ENCODE measurements at places on chromosomes 2 and 18. TPM values are rescaled to one million over a fixed set of nuclear protein-coding genes. Genes with fewer than 3 reads are reported as not detected.

- no peak for DNase-seq
- peak overlapping the region; percentile 29 for H3K4me3 ChIP-seq
- H3K4me1 ChIP-seq: peaks cover 31% of the 10 kb centered on the region
- no peak overlapping the region for H3K27ac ChIP-seq
These were observed 2.2 kb upstream of the SP5 start for GRCh38 chr2:170712653-170713542.

DNA sequence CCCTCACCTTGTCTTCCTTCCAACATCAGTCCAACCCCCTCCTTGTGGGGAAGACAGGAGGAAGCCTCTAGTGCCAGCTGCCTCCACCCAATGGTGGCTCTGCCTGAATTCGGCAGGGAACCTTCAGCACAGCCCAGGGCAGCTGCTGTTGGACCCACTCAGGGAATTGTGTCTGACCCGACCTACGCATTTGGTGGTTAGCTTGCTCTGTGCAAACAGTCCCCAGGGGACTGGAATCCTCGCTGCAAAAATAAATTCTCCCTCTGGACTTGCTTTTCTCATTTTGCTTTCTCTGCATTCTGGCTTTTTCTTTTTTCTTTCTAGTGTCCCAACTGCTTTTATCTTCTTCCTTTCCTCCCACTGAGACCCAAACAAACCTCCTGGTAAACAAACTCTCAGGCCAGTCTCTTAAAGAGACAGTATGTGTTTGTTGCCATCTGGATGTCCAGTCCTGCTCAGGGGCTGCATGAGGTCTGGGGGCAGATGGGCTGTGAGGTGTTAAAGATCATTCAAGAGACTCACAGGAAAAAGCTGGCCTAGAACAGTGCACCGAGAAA is 137.7 kb upstream of the HAAO start:
- no peak overlapping the region for H3K27ac ChIP-seq
- peaks cover 2% of the 10 kb centered on the region for H3K27me3 ChIP-seq
- no peaks in the 10 kb centered on the region for H3K36me3 ChIP-seq
- H3K4me1 ChIP-seq: peaks cover 2% of the 10 kb centered on the region
- no peak overlapping the region for H3K4me3 ChIP-seq
- no peak for DNase-seq

DNA sequence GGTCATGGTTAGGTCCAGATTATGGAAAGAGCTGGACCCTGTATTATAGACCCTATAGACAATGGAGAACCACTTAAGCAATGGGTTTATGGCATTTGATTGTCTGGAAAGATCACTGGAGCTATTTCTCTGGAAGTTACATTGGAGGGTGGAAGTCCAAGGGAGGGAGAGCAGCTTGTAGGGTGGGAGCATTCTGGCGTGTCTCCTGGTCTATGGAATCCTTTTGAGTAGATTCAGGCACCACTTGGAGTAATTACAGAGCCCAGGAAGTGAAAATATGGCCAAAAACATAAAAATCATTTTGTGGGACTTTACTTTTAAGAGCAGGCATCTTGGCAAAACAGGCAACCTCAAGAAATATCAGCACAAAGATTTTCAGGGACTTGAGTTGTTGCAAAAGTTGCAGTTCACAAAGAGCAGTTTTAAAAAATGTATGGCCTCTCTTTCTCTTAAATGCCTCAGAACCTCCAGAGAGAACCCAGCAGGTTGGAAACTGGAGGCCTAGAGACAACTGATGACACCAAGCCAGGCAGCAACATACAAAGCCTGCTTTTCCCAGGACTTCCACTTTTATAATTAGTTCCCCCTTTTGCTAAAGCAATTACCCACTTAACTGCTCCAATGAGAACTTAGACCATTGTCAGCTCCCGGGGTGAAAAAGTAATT is 331.0 kb downstream of the MYCN start:
- no peak overlapping the region for H3K4me3 ChIP-seq
- DNase-seq: no peak
- H3K27ac ChIP-seq: no peak overlapping the region
- no peaks in the 10 kb centered on the region for H3K36me3 ChIP-seq
- H3K4me1 ChIP-seq: no peaks in the 10 kb centered on the region
- no peaks in the 10 kb centered on the region for H3K27me3 ChIP-seq

GRCh38 chr18:62420513-62421209 is 95.6 kb downstream of the TNFRSF11A start:
- peak; percentile 82 for DNase-seq
- peaks cover 13% of the 10 kb centered on the region for H3K36me3 ChIP-seq
- H3K4me1 ChIP-seq: peaks cover 60% of the 10 kb centered on the region
- no peaks in the 10 kb centered on the region for H3K27me3 ChIP-seq
- peak overlapping the region; percentile 94 for H3K27ac ChIP-seq

The IMP4 gene
- total RNA-seq: 75.2 TPM

- H3K27ac ChIP-seq: no peak overlapping the region
- no peaks in the 10 kb centered on the region for H3K27me3 ChIP-seq
- no peaks in the 10 kb centered on the region for H3K36me3 ChIP-seq
- H3K4me1 ChIP-seq: no peaks in the 10 kb centered on the region
- H3K4me3 ChIP-seq: no peak overlapping the region
- no peak for DNase-seq
These were observed 126.1 kb downstream of the HNMT start for GRCh38 chr2:138090330-138090729.

The ADRA2B gene
- total RNA-seq: 0.06 TPM

The CABYR gene
- total RNA-seq: 1.3 TPM

- no peak for DNase-seq
- H3K27me3 ChIP-seq: peaks cover 2% of the 10 kb centered on the region
- H3K27ac ChIP-seq: no peak overlapping the region
- H3K4me1 ChIP-seq: no peaks in the 10 kb centered on the region
These were observed 95.7 kb downstream of the EDAR start for GRCh38 chr2:108893277-108893676.

- no peak for DNase-seq
- peaks cover 5% of the 10 kb centered on the region for H3K4me1 ChIP-seq
- H3K27ac ChIP-seq: no peak overlapping the region
- peaks cover 5% of the 10 kb centered on the region for H3K27me3 ChIP-seq
These were observed 86.5 kb downstream of the PTGR3 start for GRCh38 chr18:75122334-75122958.

The INHBB gene
- not detected for total RNA-seq

GRCh38 chr2:94923196-94923595 is 52.0 kb downstream of the TEKT4 start:
- no peak overlapping the region for H3K4me3 ChIP-seq
- no peaks in the 10 kb centered on the region for H3K4me1 ChIP-seq
- peaks cover 3% of the 10 kb centered on the region for H3K27me3 ChIP-seq
- H3K36me3 ChIP-seq: no peaks in the 10 kb centered on the region
- no peak overlapping the region for H3K27ac ChIP-seq
- DNase-seq: no peak

The SLC4A3 gene
- total RNA-seq: not detected

GRCh38 chr2:79876430-79876829 is 363.6 kb downstream of the CTNNA2 start:
- no peak for DNase-seq
- no peak overlapping the region for H3K4me3 ChIP-seq
- H3K36me3 ChIP-seq: no peaks in the 10 kb centered on the region
- H3K27me3 ChIP-seq: no peaks in the 10 kb centered on the region
- H3K4me1 ChIP-seq: no peaks in the 10 kb centered on the region

The ASAP2 gene
- 0.17 TPM for total RNA-seq

DNA sequence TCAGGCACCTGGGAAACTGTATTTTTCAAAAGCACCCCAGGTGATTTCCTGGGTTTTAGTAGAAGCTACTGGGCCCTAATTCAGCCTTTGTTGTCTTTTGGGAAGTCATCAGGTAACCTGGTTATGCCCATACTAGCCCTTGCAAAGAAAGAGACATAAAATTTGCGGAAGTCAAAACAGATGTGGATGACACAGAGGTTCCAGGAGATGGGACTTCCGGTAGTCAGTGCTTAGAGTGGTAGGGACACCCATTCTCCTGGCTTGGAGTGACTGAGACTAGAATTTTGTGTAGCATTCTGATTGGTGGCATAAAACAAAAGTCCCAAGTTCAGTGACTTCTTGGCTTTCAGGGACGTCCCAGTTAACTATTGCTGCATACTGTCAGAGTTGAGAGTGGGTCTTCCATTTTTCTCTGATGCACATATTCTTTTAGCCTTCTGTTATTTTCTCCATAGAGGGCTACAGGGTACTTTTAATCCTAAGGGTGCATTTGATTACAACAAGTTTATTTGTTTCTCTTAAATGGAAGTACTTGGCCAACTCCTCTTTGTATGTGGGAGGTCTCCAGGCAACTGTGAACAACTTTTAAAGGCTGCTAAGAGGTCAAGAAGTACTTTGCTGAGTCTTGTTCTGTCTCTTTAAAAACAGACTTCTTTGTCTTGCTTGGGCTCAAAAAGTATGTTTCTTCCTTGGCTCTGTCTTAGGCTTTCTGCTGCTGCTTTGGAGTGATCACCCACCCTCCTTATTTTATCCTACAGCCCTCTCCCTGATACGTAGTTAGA is 8.8 kb downstream of the NAB1 start:
- no peaks in the 10 kb centered on the region for H3K27me3 ChIP-seq
- peaks cover 16% of the 10 kb centered on the region for H3K4me1 ChIP-seq
- no peak overlapping the region for H3K27ac ChIP-seq
- DNase-seq: no peak
- no peak overlapping the region for H3K4me3 ChIP-seq

DNA sequence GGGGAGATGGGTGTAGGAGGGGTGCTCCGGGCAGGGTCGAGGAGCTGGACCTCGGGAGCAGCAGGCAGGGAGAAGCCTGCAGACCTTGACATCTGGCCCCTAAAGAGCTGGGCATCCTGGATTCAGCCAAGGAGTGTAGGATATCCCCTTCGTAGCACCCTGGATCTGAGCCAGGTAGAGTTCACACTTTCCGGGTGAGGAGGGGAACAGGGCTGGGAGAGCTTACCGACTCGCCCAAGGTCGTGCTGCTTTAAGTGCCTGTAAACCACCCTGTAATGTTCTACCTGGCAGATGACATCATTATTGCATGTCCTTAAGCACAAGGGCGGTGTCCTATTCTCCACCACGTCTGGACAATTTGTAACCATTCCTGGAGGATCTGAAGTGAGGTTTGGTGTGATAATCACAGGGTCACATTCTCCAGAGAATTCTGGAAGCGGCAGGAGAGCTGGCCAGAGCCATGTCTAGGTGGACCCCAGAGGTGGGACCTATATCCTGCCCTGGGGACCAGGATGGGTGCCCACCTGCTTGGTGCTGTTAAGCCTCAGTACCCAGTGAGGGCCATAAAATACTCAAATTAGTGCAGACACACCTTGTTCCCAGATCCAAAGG is 14.6 kb downstream of the ITM2C start:
- DNase-seq: no peak
- H3K27ac ChIP-seq: no peak overlapping the region
- H3K4me3 ChIP-seq: no peak overlapping the region
- no peaks in the 10 kb centered on the region for H3K36me3 ChIP-seq
- H3K4me1 ChIP-seq: peaks cover 26% of the 10 kb centered on the region
- H3K27me3 ChIP-seq: no peaks in the 10 kb centered on the region

- H3K27ac ChIP-seq: no peak overlapping the region
- H3K27me3 ChIP-seq: no peaks in the 10 kb centered on the region
- no peak overlapping the region for H3K4me3 ChIP-seq
- no peak for DNase-seq
- no peaks in the 10 kb centered on the region for H3K36me3 ChIP-seq
These were observed 5.8 kb upstream of the PROM2 start for GRCh38 chr2:95268211-95269035.

The BABAM2 gene
- total RNA-seq: 41.9 TPM

GRCh38 chr18:60383893-60384292 is 11.3 kb upstream of the MC4R start:
- no peaks in the 10 kb centered on the region for H3K36me3 ChIP-seq
- no peaks in the 10 kb centered on the region for H3K27me3 ChIP-seq
- H3K4me3 ChIP-seq: no peak overlapping the region
- H3K4me1 ChIP-seq: no peaks in the 10 kb centered on the region
- DNase-seq: no peak

- H3K27me3 ChIP-seq: no peaks in the 10 kb centered on the region
- no peaks in the 10 kb centered on the region for H3K36me3 ChIP-seq
- H3K27ac ChIP-seq: peak overlapping the region; percentile 66
- peak; percentile 52 for DNase-seq
- peaks cover 48% of the 10 kb centered on the region for H3K4me1 ChIP-seq
These were observed 14.1 kb upstream of the PMAIP1 start for GRCh38 chr18:59885579-59886163.

- H3K4me3 ChIP-seq: no peak overlapping the region
- peaks cover 27% of the 10 kb centered on the region for H3K36me3 ChIP-seq
- no peak for DNase-seq
- peak overlapping the region; percentile 42 for H3K27ac ChIP-seq
These were observed 111.2 kb downstream of the PLB1 start for GRCh38 chr2:28606986-28607441.

GRCh38 chr2:37590119-37590571 is 81.3 kb downstream of the CDC42EP3 start:
- no peak overlapping the region for H3K27ac ChIP-seq
- no peak overlapping the region for H3K4me3 ChIP-seq
- H3K4me1 ChIP-seq: peaks cover 54% of the 10 kb centered on the region
- no peak for DNase-seq
- H3K27me3 ChIP-seq: no peaks in the 10 kb centered on the region

The HOXD3 gene
- total RNA-seq: not detected

DNA sequence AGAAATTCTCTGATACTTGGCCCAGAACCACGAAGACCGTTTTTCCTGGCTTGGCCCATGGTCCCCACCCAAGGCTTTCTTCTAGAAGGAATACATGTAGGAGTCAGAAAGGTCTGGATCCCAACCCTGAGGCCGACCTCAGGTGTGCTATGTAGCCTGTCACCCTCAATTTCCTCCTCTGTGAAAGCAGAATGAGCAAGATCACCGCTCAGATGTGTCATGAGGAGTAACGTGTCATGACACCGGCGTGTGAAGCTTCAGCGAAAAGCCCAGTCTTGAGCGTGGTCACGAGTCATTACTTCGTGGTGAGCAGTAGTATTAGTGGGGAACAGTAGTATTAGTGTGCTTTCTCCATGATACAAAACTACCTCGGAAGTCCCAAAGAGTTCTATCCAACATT is 103.4 kb downstream of the ALPK2 start:
- no peak overlapping the region for H3K4me3 ChIP-seq
- H3K4me1 ChIP-seq: peaks cover 6% of the 10 kb centered on the region
- no peak for DNase-seq
- H3K27ac ChIP-seq: no peak overlapping the region

The PTPRN gene
- total RNA-seq: not detected

DNA sequence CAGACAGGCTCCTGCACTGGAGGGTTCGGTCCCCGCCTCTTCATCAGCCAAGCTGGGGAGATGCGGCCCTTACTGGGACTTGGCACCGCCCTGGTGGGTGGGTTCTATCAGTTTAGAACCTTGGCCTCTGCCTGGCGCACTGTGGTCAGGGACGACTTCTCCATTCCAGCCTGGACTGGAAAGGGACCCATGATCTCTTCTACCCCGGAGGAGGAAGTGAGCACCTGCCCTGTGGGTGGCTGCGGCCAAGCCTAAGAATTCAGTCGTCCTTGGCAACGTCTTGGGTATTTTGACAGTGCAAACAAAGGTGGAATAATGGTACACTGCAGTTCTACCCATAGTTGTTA is 106.9 kb upstream of the CD302 start:
- DNase-seq: no peak
- no peaks in the 10 kb centered on the region for H3K27me3 ChIP-seq
- peaks cover 13% of the 10 kb centered on the region for H3K36me3 ChIP-seq

DNA sequence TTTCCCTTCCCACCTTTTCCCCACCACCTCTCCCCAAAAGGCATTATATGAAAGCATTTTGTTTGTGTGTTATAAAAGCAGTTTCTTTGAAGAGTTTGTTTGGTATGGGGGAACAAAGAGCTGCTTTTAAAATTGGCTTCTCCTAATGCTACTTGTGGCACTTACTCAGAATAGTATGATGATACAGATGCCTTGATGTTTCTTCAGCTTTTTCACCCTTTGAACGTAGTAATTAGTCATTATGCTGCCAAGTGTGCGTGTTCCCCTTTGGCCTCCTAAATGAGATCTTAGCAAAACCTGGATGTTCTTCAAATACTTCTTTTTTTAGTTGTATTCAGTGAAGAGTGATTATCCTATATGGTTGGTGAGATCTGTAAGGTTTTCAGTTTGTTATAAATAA is 183.4 kb downstream of the PTGR3 start:
- no peaks in the 10 kb centered on the region for H3K27me3 ChIP-seq
- DNase-seq: no peak
- H3K4me1 ChIP-seq: peaks cover 12% of the 10 kb centered on the region

The SPC25 gene
- 52.2 TPM for total RNA-seq

Measured in activated CD4-positive, alpha-beta T cell treated with anti-CD3 and anti-CD28 coated beads, Interleukin-2, amount 10 ng/mL, durations not matched to agents 7 days and 5 days (primary cell).